ENCODE measurements at places on chromosomes 6 and 20.
A peak's percentile ranks its signal among the peaks of the same experiment; 100 is the strongest.

DNA sequence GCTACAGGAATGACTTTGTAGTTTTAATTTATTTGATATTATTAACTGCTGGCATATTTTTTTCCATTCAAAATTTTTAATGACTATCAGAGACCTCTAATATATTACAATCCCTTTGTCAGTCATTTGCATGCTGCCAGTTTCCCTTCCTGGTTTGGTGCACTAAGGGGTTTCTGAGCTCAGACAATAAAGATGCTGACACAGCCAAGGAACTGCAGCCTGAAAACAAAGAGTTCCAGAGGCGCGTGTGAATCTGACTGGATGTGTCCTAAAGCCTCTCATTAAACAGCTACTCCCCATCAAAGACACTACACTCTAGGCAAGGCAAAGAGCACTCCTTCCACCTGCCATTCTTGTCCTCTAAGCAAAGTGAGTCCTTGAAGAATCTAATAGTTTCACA, 116.8 kb upstream of the DST start:
- no peak for DNase-seq

GRCh38 chr6:147087641-147088040, 116.6 kb upstream of the STXBP5 start:
- DNase-seq: no peak

- no peak for DNase-seq
Observed at GRCh38 chr6:31879143-31879542, 346 bp upstream of the SLC44A4 start.

- no peak for DNase-seq
Observed at GRCh38 chr20:33061658-33062028, 7.9 kb downstream of the BPIFB3 start.

DNA sequence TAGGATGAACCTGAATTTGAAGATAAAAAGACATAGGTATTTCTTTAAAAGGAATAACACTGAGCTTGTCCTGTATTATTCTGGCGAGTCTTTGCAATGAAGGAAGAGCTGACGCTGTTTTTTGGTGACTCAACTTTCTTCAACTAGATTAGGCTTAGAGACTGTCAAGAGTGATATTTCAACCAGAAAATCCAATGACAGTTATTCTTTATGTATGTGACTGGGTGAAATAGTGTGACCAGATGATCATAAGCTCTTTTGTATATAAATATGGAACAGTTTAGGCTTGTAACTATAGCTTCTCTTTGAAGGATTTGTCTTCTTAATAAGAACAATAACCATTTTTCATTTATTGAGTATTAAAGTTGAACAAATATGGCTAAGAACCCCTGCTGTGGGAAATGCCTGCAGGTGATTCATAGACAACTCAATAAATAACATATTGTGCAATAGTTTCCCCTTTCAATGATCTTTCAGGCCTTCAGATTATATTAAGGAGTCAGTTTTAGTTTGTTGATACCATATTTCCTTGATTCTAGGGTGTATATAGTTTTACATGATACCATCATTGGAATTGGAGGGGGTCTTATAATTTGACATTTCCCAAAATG, 265.6 kb upstream of the JAG1 start:
- DNase-seq: no peak

DNA sequence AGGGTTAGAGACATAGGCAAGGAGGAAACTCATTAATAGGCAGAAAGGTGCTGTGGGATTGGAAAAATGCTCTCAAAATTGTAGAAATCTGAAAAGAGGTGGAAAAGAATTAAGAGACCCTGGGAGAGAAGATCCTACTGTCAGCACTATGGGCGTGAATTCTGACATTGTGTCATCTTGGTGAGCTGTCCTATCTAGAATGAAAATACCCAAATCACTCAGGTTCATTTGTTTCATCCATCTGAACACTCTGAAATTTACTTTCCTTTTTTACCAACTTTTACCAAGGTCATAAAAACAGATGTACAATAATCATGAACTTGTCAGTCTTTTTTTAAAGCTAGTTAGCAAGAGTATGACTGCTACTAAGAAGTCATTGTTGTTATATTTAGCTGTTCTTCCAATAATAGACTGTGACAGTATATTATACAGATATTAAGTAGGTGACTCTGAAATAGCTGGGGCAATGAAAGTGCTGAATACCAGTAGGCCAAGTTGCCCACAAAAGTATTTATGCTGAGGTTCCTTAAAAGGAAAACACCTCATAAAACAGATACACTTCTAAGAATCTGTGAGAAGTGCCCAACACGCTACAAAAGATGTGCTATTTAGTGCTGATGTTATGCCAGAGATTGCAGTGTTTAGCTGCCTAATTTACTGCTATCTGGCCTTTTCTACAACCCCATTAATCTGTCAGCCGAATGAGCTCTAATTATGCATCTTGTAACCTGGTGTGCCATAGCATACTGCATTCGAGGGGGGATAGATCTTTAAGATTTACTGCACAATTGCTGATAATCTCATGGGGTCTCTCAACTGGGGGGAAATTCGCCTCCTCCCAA, 217.5 kb upstream of the SUPT3H start:
- DNase-seq: no peak

DNA sequence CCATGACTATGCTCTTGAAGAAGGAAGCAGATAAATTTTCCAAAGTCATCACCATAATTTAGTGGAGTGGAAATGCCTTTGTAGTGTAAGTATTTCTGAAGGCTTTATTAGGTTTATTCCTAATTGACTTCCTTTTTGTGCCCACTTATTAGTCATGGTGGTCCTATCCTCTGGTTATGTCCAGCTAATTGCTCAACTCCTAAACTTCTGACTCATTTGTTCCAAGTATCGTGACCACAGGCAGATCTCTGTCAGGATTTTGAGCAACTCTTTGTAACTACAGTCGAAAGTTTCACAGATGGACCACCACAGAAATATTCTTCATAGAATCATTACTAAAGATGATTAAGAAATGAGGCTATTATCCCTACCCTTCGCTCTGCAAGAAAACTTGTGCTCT, 315.6 kb upstream of the PTCHD4 start:
- no peak for DNase-seq

GRCh38 chr6:83155794-83156193, 37.3 kb downstream of the PGM3 start:
- no peak for DNase-seq

DNA sequence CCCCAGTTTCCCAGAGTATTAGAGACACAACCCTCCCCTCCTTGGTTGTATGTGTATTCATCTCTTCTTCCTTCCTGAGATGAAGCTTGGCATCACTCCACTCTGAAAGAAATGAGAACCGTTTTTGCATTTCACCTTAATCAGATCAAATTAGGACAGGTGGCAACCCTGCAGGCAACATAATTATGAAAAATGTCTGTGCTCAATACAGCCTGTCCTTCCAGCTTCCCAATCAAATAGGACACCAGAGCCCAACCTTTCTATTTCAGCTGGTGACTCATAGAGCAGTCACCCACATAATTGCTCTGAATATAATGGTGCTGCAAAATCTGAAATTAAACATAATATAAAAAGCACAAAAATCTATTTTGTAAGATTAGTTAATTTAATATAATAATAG, 310.2 kb upstream of the AGPAT4 start:
- no peak for DNase-seq

DNA sequence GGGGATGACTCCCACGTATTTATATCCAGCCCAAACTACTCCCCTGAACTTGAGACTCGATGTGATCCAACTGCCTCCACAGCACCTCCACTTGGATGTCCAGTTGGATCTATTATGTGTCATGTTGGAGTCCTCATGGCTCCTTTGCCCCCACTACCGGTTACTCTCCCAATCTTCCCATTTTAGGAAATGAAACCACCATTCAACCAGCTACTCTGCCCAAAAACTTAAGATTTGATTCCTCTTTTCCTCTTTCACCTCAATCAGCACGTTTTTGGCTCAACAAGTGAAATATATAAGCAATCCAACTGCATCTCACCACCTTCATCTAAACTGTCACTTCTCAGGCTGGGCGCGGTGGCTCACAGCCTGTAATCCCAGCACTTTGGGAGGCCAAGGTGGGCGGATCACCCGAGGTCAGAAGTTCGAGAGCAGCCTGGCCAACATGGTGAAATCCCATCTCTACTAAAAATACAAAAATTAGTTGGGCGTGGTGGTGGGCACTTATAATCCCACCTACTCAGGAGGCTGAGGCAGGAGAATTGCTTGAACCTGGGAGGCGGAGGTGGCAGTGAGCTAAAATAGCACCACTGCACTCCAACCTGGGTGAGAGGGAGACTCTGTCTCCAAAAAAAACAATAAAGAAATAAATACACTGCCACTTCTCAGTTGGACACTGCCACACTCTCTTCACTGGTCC, 3.4 kb downstream of the AHCY start:
- DNase-seq: no peak

- no peak for DNase-seq
Observed at GRCh38 chr20:60381643-60382400, 423.6 kb downstream of the CDH26 start.

- DNase-seq: no peak
Observed at GRCh38 chr6:867378-867777, 174.4 kb upstream of the EXOC2 start.

- no peak for DNase-seq
Observed at GRCh38 chr6:53664623-53665022, 933 bp downstream of the KLHL31 start.

DNA sequence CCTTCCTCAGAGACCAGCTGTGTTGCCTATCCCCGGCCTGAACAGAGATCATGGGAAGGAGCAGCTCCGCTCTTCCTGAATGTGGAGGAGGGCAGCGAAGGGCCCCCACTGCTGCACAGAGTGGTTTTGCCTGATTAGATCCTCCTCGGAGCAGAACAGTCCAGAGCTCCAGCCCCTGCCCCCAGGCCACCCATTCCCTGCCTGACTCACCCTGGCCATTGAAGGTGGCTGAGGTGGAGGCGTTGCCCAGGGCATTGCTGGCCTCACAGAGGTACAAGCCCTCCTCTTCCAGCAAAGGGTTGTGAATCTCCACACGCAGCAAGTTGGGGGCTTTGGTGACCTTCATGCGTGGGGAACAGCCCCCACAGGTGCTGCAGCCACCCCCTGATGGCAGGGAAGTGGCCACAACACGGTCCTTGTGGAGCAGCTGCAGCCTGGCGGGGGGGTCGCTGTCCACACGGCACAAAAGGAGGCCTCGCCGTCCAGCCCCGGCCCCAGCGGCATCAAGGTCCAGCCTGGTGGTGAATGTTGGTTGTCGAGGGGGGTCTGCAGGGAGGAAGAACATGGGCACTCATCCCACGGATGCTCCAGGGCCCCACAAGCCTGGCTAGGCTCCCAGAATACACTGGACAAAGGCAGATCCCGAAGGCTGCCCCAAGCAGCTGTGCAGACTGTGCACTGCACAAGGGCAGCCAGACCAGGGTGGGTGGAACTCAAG, 14.7 kb downstream of the SIGLEC1 start:
- DNase-seq: no peak

GRCh38 chr6:164208371-164208770, 793.9 kb downstream of the QKI start:
- no peak for DNase-seq

- no peak for DNase-seq
Observed at GRCh38 chr20:62772619-62772989, 23.7 kb upstream of the MRGBP start.

DNA sequence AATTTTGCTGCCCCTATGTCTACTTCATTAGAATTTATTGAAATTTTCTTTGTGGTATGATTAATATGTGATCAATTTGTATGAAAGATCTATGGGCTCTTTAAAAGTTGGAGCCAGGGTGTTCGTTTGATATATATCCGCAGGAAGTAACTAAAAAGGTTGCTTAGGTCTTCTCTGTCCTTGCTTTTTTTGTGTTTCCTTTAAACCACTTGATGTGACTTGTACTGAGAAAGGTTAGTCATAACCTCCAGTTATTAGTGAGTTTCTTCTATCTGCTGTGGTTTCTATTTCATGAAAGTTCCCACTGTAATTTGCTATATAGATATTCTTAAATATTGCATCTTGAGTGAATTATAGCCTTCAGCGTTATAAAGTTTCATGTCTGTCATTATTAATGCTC, 585.3 kb upstream of the ARID1B start:
- no peak for DNase-seq

DNA sequence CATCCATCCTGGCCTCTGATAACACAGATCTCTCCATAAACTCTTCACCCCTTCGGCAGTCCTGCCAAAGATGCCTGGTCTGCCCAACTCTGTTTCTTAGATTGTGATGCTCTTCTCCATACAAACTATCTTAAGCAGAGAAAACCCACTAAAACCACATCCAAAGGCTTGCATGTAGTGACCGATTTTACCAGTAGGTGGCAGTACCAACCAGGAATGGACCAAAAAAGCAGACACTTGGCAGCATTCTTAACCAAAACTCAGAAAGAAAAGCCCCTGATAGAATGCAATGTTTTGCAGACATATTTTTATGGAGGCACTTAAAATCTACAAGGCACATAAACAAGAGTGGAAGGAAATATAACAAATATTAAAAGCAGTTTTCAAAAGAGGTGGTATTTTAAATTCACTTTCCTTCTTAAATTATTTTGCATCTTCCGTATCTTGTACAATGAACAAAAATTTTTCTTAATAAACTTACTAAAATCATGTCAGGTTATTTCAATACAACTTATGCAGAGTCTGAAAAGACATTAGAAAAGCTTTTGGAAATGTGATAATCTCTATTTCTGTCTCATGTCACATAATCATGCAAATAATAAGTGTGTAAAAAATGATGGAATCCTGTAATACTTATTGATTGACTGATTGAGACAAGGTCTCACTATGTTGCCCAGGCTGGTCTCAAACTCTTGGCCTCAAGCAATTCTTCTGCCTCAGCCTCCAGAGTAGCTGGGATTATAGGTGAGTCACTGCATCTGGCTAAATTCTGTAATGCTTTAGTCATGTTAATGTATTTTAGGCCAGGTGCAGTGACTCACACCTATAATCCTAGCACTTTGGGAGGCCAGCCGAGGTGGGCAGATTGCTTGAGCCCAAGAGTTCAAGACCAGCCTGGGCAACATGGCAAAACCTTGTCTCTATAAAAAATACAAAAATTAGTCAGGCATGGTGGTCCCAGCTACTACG, 29.4 kb downstream of the LRP11 start:
- DNase-seq: peak; percentile 43

DNA sequence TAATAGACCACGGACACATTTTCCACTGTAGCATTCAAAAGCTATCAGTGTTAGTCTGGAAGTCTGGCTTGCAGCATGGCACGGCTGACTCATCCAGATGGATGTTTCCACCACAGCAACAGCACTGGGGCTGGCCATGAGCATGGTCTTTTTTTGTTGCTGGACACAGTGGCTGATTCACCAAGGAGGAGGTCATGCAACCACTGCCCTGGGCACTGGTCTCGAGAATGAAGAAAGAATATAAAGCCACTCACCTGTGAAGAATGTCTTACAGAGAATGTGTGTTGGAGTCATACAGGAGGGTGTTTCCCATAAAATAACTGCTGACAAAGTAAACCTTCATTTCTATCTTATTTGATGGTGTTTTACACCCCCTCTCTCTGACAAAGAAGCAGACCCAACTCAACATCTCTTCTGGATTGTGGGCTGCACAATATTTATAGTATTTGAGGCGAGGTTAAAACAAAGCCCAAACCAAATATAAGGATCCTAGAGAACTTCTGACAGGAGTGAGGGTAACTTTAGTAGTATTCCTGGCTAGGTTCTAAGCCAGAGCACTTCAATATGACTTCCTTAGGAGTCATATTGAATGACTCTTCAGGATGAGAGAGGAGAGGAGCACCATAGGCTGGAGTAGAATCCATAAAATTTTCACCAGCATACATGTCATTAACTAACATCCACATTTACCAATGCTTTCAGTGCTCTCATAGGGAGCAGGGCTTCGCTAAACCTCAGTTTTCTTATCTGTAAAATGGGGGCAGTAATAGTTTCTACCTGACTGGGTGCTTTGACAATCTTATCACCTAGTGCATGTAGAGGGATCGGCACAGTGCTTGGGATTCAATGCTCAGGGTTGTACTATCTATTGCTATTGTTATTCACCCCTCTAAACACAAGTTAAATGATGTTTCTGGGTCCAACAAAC, 121.4 kb downstream of the KIF13A start:
- DNase-seq: no peak

All from GM19239 (cell line).